IMR-90 (cell line): ENCODE measurements at places on chromosomes 11 and 22. TPM values are rescaled to one million over a fixed set of nuclear protein-coding genes. Genes with fewer than 3 reads are reported as not detected.

DNA sequence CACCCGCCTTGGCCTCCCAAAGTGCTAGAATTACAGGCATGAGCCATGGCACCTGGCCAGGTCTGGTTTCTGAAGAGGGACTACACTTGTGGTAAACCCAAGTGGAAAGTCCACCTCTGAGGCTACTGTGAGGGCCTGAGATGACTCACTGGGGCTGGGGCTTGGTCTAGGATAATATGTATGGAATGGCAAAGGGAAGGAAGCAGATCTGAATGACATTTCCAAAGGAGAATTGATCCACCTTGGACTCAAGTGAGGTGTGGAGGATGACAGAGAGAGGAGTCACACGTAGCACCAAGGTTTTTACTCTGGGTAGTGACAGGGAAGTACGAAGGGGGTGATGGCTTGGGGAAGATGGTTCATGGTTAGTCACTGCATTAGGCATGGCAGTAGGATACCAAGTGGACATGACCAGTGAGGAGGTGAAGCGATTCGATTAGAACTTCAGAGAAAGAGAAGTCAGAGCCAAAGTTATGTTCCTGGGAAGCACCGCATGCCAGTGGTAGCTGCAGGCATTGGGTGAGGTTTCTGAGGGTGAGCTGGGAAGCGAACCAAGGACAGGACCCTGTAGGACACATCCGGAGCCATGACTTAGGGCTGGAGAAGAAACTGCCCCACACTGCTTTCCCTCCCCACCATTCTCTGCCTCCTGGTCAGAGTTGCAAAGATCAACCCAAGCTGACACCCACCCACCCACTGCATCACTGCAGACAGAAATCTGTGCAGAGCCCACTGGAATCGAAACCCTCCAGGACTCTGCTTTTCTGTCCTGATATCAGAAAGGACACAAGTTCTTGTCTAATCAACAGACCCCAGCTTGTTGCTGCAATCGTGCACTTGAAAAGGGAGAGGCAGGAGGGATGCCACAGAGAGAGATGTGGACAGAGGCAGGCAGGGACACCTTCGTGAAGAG is 13.0 kb upstream of the BCL9L start:
- DNase-seq, result peak; percentile 74

GRCh38 chr11:1228921-1229451 is 6.1 kb downstream of the MUC5B start:
- DNase-seq, result no peak

DNA sequence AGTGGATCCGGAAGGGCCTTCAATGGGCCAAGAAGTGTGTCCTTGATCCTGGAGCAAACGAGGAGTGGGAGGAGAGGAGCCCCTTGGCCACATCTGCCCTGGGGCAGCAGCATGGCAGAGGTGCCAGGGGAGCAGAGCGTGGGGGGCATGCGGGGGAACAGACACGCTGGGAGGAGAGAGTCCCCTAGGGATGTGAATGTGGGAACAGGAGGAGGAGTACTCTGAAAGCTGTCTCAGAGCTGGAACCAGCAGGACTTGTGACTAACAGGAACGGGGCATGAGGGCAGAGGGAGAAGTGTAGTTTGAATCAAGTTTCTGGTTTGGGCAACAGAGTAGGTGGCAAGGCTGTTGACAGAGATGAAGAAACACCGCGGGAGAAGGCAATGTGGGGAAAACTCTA is 54.5 kb upstream of the SLC35C1 start:
- no peak for DNase-seq

- peak; percentile 99 for DNase-seq
Measured at GRCh38 chr11:43327987-43328386, 16.2 kb downstream of the API5 start.

- DNase-seq, result no peak
Measured at GRCh38 chr11:124732230-124732629, 7.5 kb upstream of the NRGN start.

- no peak for DNase-seq
Measured at GRCh38 chr11:83938148-83938547, 652.0 kb upstream of the CCDC90B start.

- DNase-seq, result no peak
Measured at GRCh38 chr11:129528296-129528695, 152.6 kb downstream of the BARX2 start.

- DNase-seq, result no peak
Measured at GRCh38 chr11:121405646-121406045, 46.5 kb upstream of the SORL1 start.

DNA sequence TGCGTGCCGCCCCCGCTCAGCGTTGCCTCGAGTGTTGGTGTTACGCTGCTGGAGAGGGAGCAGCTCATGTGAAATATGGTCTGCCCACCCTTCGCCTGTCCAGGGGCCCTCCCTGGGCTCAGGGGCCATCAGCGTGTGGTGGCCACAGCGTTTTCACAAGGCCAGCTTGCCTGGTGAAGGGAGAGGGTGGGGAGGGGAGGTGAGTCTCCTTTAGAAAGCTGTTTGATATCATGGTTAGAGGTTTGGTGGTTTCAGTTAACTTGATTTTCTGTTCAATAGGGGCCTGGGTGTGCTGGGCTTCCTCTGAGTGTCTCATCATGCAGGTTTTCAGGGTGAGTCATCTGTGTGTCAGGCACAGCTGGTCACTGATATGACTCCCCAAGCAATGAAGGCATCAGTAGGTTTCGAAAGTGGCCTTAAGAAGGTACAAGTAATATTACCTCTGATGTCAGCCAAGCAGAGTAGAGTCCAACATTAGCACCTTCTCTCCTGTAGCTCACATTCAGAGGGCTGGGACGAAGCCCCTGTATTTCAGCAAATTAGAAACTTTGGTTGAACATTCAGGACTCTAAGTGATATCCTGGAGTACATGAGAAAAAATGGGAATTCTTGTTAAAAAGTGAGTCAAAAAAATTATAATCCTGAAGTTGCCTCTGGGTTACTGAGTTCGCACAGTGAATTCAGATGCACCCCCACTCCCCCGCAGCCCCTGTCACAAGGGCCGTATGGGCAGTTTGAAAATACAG is 172.5 kb downstream of the TBC1D22A start:
- DNase-seq, result peak; percentile 98

- no peak for DNase-seq
Measured at GRCh38 chr11:34027516-34028408, 23.8 kb upstream of the CAPRIN1 start.

GRCh38 chr11:73565804-73566203 is 32.1 kb downstream of the FAM168A start:
- no peak for DNase-seq

GRCh38 chr11:110856996-110857812 is 145.0 kb upstream of the ARHGAP20 start:
- DNase-seq, result peak; percentile 61

- DNase-seq, result no peak
Measured at GRCh38 chr22:43269646-43270045, 73.5 kb downstream of the SCUBE1 start.

- no peak for DNase-seq
Measured at GRCh38 chr11:79152511-79152910, 288.3 kb downstream of the TENM4 start.

- no peak for DNase-seq
Measured at GRCh38 chr22:42714768-42715390, 5.8 kb downstream of the A4GALT start.

- DNase-seq, result no peak
Measured at GRCh38 chr22:27299181-27300085, 502.1 kb downstream of the MN1 start.

DNA sequence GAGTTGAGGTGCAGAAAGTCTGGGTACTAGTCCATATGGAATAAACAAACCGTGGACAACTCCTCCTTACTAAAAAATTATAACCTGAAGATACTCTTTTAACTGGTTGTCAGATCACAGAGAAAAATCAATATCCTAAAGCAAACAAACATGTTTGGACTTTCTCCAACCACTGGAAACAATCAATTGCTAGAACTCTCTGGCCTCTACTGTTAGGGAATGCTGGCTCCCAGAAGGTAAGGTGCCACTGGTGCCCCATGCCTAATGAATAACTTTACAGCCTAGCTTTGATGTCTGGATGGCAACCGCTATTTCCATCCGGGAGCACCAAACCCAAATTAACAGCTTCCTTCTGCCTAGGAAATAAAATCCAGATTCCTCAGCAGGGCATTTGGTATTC is 74.5 kb downstream of the AMBRA1 start:
- no peak for DNase-seq

- peak; percentile 66 for DNase-seq
Measured at GRCh38 chr11:34344768-34345539, 12.9 kb downstream of the ABTB2 start.

DNA sequence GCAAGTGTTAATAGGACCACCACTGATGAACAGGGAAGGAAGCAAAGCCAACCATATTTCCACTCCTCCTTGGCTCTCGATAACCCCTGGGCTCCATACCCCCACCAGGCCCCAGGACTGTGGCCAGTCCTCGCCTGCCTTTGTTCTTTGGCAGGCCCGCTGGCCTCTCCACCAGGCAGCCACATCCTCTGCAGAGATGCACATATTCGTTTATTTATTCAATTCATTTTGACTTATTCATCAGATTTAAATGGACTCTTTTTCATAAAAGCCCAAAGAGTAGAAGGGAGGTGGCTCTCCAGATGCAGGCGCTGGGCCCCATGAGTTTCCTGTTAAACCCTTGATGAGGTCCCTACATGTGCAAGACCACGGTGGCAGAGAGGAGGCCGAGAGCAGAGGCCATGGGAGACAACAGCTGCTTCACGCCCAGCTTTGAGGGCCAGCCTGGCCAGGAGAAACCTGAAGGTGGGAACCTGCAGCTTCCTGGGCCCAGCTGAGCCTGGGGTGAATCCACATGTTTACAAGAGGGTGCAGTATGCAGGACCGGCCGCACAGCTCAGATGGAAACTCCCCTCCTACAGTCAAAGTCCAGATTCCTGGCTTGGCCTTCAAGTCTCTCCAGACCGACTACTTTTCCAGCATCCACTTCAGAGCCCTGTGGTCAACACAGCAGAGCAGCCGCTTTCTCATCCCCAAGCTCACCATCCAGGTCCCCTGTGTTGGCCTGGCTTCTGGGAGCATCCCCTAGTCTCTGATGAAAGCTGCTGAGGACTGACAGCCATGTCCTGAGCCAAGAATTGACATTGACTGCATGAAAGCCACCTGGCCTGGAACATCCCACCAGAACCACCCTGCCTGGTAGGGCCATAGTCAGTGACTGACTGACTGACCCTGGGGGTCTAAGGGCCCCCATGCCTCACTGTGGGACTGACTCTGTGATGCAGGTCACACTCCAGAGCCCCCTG is 39.7 kb upstream of the CCND1 start:
- DNase-seq, result peak; percentile 15

DNA sequence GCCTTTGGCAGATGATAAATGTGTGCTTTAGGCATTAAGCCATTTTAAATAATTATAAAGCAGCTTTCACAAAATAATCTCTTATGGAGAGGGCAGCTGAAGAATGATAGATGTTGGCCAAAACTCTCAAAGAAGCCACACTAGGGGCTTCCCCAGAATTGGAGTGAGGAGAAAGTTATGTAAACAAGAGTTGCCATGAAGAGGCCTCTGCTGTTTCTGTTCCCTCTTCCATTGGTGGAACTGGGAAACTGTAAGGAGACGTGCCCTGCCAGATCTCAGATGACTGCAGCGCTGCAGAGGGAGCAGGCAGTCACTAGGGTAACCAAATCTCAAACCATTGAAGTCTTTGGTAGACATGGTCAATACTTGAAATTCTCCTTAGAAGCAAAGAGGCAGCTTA is 19.4 kb upstream of the APLP2 start:
- DNase-seq, result peak; percentile 58

DNA sequence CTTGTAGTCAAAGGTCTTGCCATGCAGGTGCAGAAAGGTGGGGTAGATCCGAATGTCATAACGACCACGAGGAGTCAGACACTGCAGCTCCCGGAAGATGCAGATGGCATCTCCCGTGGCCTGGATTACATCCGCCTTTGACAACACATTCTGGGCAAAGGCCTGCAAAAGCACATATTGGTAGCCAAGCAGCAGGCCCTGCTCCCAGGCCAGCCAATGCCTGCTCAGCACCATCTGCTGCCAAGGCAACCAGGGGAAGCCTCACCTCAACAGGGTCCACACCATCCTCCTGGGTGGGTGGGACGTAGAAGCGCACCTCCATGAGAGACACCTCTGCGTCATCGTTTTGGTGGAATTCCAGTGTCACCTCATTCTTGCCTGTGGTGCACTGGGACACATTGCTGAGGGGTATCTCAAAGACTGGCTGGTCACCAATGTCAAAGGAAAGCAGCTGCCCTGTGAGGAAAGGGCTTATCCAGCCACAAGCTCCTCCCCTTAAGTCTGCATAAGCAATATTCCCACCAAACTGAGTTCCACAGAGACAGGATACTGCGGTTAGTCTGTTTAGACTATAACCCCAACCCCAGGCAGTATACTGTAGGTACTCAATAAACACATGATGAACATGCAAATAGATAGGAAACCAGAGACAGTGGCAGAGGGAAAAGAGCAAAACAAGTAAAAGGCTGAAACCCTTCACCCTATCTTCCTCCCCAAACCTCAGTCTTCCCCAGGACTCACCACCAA is 2.8 kb downstream of the SSRP1 start:
- DNase-seq, result no peak

DNA sequence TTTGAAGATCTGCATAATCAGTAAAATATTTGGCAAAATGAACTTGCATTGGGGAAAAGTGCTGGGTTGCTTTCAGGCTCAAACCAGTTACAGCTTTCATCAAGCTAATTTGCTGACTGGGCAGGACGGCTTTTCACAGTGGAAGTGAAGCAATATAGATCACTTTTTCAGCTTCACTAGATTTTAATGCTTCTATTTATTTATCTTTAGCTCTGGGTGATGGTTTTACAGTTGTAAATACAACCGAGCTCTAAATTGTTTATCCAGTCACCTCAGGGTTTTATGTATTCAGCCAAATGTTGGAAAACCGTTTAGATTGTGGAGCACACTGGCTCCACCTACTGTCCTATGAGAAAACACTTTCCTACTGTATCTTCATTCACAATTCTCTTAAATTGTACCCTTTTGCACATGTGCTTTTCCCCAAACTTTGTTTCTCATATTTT is 58.2 kb downstream of the ACER3 start:
- DNase-seq, result peak; percentile 78

DNA sequence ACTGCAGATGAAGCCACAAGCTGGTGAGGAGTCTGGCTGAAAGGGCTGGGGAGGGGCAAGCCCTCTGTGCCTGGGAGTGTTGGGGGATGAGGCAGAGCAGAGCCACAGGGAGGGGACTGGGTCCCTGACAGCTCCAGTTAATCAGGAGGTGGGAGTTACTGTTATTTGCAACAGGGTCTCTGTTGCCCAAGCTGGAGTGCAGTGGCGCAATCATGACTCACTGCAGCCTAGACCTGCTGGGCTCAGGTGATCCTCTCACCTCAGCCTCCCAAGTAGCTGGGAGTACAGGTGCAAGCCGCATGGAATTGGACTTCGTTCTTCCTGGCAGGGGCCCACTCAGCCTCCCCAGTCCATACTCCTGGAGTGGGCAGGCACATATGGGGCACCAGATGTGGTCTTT is 7.7 kb downstream of the SCN2B start:
- no peak for DNase-seq

- DNase-seq, result no peak
Measured at GRCh38 chr11:109425554-109425953, 3.6 kb downstream of the C11orf87 start.

The OR8G5 gene
- not detected in 2 replicates for total RNA-seq

The CASP12 gene
- not detected in 2 replicates for total RNA-seq

The FAM83F gene
- total RNA-seq, result not detected in 2 replicates

The SLC22A12 gene
- total RNA-seq, result not detected in 2 replicates

The KIRREL3 gene
- total RNA-seq, result 10.9 and 12.8 TPM in 2 replicates

The WNT11 gene
- total RNA-seq, result not detected in 2 replicates

The OR52E8 gene
- not detected in 2 replicates for total RNA-seq

The OR8D4 gene
- total RNA-seq, result not detected in 2 replicates

The RIN1 gene
- total RNA-seq, result 9.9 and 10.6 TPM in 2 replicates
